ENCODE measurements at places on chromosomes 11 and 22.

- no peak for DNase-seq
Measured at GRCh38 chr11:17381156-17381555, 7.3 kb downstream of the KCNJ11 start.

DNA sequence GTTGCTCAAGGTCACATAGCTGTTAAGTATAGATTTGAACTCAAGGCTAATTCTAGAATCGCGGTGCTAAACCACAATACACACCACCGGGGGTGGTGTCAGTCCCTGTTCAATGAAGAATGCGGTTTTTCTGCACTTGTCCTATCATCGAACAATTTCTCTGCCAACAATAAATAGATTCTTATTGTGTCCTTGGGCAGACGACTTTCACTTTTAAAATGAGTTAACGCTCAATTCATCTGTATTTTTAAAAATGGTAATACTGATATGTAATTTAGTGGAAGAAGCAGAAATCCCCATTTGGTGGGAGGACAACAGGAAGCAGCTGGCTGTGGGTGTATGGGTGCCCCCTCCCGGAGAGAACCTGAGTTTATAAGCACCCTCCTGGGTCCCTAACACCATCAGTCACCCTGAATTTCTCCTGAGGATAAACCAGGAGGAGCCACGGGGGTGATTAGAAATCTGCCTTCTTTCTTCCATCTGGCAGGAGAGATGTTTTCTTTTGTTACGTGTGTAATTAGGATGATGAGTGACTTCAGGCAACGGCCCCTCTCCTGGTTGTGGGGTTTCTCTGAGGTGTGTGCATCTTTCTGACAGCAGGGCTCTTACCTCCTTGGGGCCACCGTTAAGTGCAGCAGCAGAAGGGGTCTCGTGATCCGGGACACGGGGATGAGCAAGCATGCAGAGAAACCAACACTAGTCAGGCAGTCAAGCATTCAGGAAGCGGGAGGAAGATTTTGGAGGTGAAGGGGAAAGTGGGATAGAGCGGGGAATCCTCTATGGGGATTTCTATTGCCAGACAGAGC is 87.7 kb downstream of the GRAMD1B start:
- no peak for DNase-seq

DNA sequence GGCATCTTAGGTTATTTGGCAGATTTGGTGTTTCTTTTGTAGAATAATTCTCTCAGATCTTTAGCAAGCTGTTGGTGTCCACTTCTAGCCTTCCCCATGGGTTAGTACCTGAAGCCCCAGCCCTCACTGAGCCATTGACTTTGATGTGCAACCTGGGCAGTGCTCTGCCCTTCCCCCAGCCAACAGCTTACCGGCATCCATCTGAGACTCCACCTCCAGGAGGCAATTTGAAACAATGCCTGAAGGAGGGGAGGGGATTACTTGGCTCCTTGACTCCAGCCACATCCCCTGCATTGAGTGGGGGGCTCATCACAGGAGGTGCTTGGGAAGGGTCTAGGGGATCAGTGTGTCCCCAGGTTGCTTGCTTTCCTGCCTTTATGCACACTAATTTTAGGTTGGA is 114.8 kb downstream of the TRIM29 start:
- no peak for DNase-seq

DNA sequence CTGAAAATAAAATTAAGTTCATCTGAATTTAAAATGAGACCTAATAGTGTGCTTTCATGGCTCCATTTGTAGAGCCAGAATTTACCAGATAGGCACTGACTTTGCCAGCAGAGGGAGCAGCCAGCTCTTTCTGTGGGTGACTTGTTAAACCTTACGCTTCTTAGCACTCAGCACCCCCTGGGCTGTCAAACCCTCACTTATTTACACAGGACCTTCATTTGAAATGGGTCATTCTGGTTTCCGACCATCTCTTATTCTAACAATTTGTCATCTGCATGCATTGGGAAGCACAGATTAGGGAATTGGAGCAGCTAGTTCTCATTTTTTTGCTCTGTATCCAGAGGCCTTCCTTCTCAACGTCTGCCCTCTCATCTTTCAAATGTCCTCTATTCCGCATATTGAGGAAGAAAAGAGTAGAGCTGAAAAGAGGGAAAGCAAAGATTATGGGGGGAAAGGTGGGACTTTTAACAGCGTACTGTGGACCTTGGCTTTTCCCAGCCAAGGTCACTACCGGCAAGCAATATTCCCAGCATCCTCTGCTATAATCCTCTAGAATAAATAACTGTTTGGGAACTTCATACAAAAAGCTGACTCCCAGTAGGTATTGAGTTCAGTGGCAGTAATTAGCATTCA is 3.1 kb downstream of the ASRGL1 start:
- DNase-seq = peak; percentile 10

- DNase-seq = no peak
Measured at GRCh38 chr11:86477495-86478155, 102.9 kb downstream of the CCDC81 start.

DNA sequence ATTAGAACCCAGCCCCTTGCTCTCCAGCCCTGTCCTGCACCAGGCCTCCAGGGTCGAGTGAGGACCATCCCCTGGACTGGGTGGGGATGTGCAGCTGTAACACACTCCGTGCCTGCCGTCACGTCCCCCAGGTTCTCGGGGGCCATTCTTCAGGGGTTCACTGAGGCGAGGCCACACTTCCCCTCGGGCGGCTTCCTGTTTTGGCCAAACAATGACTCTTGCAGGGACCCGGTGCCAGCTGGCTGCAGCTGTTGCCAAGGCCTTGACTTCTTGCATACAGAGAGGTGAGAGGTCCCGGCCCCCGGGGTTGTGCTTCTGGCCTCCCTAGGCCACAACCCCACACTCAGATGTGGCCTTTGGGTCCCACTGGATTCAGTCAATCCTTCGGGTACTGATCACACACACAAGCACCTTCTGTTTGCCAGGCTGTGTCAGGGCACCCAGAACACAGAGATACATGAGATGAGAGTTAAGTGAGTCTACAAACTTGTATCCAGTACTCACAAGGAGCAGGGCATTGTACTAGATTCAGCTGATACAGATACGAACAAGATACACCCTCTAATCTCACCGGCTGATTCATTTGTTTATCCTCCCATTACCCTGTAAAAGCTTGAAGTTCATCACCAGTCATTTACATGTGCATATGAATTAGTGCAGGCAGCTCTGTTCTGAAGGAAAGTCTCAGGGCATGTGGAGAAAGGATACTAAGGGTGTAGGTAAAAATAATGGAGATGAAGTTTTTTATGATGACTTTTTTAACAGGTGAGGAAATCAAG is 32.9 kb downstream of the LRRC32 start:
- no peak for DNase-seq

DNA sequence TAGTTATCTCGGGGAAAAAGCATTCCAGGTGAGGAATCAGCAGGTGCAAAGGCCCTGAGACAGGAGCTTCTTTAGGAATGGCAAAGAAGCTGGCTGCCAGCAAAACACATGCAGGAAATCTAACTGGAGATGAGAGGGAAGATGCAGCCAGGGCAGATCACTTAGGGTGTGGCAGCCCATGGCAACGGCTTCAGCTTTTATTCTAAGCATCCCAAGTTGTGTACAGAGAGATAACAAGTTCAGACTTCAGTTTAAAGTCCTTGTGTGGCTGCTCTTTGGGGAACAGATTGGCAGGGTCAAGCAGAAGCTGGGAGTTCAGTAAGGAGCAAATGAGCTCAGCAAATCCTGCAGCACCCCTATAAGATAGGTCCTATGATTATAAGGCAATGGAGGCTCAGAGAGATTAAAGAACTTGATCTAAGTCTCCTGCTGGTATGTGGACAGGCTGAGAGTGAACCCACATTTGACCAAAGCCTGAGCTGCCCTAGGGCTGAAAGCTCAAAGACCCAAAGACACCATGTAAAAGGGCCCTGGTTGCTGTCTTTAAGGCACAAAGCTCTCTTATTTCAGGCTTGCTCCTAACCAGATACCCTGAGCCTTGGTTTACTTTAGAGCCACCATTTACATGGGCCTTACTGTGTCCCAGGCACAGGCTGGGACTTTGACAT is 466.8 kb downstream of the SOX6 start:
- no peak for DNase-seq

All from NCI-H2081 (cell line).